ENCODE measurements at places on chromosomes 5 and 9.

DNA sequence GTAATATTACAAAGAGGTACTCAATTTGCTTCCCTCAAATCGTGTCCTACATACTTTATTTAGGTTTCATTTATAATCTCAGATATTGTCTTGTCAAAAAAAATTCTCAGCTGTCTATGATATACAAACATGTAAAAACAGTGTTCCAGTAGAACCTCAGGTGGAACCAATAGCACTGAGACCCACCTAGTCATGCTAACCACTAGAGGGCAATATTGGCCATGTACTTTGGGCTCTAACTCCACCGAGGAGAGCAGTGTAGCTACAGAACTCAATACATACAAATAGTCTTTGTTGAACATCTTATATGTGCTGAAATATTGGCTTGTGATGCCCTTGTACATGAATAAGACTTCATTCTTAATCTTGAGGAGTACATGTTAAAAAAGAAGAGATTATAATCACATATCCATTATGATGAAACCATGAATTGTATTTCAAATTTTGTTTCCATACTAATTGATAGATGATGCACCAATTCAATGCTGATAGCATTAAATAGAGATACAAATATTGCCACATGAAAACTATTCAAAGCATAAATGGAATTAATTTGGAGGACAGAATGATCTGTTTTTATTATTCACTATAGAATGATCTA lies 71.2 kb upstream of the CNTLN start:
- DNase-seq, result peak; percentile 77

DNA sequence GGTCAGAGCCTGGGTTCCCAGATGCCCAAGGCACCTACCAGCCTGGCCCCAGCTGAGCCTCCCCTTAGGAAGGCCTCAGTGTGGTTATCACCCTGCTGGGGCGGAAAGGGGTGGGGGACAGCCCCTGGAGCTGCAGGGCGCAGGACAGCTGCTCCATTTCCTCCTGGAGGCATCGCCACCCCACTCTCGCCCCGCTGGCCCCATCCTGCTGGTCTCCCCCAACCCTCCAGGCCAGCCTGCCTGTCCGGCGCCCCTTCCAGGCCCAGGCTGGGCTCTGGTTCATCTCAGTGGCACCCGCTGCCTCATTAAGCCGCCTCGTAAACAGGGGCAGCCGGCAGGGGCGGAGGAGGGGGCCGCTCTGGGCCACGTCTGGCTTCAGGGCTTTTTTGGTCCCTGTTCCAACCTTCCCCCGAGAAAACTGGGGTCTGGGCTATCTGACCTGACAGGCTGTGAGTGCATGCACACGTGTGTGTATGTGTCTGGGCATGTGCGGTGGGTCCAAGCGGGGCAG lies 30.8 kb upstream of the ENHO start:
- no peak for DNase-seq

GRCh38 chr9:27504259-27504658 lies 19.8 kb upstream of the IFNK start:
- DNase-seq, result no peak

DNA sequence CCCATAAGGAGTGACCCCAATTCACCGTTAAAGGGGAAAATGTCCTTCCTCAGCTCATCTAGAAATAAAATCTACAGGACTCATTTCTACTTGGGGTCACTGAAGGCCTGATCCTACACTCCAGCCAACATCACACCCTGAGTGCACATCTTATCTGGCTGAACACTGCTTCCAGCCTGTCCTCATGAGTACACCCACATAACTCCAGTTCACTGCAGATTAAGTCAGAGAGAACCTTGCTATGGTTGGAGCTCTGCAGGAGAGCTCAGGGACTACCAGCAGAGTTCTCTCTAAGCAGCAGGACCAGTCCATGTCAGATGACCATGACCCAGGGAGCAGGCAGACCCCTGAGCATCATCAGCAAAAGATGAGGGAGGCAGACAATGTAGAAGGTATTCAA lies 126.9 kb upstream of the MAP3K1 start:
- DNase-seq, result no peak

GRCh38 chr5:86684222-86684621 lies 66.5 kb downstream of the COX7C start:
- DNase-seq, result peak; percentile 2

DNA sequence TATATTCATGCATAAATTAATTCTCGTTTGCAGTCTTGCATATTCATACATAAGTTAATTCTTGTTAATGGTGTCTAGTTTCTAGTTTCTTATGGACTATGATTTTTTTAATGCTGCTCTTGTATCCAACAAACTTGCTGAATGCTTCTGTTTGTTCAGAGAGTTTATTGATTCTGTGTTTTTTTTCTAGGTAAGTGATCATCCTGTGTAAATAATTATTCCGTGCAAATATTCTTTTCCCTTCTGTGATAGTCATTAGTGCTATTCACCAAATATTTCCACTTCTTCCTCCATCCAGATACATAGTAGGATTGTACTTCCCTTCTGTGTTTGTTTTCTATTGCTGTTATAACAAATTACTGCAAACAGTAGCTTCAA lies 35.8 kb upstream of the SHISAL2B start:
- no peak for DNase-seq

- DNase-seq, result no peak
Observed at GRCh38 chr9:114112325-114112724, 13.2 kb upstream of the KIF12 start.

GRCh38 chr9:97749928-97750327 lies 52.8 kb upstream of the XPA start:
- DNase-seq, result peak; percentile 19

DNA sequence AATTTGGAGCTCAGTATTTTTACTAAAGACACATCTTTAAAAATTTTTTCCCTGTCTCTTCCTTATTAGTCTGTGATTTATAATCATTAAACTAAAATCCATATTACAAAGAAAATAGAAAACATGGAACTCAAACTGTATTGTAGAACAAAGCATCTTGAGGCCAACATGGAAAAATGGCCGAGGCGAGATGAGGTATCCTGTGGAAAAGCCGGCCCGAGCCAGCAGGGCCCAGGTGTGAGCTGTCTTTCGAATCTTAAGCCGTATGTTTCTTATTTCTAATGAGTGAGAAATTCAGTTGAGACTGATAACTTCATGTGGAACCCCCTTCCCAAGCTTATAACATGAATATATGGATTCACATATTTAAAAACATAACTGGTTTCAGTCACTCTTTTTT lies 170.4 kb upstream of the OTULINL start:
- DNase-seq, result no peak

GRCh38 chr9:100064872-100065581 lies 33.8 kb downstream of the ERP44 start:
- DNase-seq, result peak; percentile 92

All from ELR (cell line).